Stimulated activated CD8-positive, alpha-beta memory T cell treated with anti-CD3 and anti-CD28 coated beads, Interleukin-4, amount 100 ng/mL, for 1 hour (primary cell): ENCODE measurements at places on chromosomes 1 and 21.

DNA sequence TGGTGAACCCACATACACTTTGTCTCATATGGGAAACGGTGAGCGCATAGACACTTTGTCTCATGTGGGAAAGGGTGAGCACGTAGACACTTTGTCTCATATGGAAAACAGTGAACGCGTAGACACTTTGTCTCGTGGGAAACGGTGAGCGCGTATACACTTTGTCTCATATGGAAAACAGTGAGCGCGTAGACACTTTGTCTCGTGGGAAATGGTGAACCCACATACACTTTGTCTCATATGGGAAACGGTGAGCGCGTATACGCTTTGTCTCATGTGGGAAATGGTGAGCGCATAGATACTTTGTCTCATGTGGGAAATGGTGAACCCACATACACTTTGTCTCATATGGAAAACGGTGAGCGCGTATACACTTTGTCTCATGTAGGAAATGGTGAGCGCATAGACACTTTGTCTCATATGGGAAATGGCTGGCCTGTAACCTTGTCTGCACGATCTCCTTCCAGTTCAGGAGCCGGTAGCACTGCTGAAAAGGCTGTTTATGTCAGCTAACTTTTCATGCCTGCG, 50.7 kb upstream of the TRAPPC10 start:
- no peak for DNase-seq

GRCh38 chr1:17539477-17540254, at the start of gene ARHGEF10L:
Gene ARHGEF10L (plus strand): TSS chr1:17539698. CDS start chr1:17580596, 40,898 bp downstream.
- DNase-seq = no peak

- no peak for DNase-seq
Measured at GRCh38 chr21:34086887-34087306, 13.5 kb downstream of the MRPS6 start.

DNA sequence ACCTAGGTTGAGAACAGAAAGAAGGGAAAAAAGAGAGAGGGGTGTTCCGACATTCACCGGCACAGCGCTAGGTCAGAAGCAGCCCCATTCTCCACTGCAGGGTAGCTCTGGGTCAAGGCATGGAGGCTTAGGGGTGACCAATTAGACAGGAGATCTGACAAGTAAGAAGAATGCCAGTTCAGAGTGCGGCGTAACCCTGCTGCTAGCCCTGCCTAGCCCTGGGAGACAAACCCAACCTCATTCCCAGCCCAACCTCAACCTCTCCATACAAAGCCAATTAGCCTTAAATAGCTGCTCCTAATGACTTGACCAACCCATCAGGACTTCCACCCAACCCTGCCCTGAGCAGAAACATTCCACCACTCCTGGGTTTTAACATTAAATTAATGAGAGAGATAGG, 3.4 kb downstream of the PRELP start:
- no peak for DNase-seq

DNA sequence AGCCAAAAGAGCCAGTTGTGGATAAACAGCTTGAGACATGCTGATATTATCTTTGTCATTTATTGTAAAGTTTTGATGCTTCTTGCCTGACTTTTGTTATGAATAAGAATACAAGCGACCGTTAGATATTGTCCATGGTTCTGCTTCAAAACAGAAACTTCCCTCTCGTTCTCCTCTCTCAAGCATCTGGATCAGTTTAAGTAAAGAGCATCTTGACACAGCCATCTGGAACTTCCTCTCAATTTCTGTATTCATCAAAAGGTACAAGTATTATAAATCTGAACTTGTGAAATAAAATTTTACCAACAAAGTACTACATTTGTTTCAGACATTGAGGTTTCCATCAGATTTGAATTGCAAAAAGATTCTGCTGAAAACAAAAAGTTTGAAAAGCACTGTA, 36.4 kb upstream of the CLDN14 start:
- DNase-seq = no peak

DNA sequence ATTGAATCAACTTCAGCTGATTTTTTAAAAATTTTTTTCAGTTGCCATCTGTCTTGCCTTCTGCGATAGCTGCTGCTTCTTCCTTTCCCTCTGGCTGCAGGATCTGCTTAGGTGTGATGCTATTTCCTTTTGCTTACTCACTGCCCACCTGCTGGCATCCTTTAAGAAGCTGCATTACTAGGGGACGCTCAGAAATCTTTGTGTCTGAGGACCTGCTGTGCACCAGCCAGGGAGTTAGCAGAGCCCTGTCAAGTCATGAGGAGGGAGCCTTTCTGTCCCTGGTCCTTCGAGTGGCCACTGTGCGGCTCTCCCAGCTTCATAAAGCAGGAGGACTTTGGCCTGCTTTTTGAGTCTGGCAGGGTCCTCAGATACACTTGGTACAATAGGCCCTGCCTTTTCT, 327.8 kb downstream of the USH2A start:
- DNase-seq = no peak

DNA sequence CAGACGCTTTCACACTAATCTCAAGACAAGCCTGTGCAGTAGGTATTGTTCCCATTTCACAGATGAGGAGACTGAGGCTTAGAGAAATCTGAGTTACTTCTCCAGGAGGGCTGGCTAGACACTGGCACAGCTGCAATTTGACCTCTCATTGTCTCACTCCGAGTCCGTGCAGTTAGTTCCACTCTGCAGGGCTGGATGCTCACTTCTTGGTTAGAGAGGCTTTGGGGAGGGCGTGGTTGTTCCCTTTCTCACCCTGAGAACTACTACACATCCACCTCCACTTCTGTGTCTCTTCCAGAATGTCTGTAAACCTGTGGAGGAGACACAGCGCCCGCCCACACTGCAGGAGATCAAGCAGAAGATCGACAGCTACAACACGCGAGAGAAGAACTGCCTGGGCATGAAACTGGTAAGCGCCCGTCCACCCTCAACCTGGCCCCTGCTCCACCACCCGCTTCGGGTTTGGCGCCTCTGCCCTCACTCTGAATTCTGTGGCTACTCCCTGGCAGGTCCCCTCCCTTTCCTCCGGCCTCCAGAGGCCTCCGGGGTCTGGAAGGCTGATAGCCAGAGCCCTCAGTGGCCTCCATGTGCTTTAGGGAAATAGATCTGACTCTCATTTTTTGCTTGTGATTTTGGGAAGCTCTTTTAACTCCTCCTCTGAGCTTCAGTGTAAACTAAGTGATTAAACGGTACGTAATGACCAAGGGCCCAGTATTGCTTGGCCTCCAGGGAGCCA, 29.1 kb downstream of the EIF2D start:
- DNase-seq = no peak

DNA sequence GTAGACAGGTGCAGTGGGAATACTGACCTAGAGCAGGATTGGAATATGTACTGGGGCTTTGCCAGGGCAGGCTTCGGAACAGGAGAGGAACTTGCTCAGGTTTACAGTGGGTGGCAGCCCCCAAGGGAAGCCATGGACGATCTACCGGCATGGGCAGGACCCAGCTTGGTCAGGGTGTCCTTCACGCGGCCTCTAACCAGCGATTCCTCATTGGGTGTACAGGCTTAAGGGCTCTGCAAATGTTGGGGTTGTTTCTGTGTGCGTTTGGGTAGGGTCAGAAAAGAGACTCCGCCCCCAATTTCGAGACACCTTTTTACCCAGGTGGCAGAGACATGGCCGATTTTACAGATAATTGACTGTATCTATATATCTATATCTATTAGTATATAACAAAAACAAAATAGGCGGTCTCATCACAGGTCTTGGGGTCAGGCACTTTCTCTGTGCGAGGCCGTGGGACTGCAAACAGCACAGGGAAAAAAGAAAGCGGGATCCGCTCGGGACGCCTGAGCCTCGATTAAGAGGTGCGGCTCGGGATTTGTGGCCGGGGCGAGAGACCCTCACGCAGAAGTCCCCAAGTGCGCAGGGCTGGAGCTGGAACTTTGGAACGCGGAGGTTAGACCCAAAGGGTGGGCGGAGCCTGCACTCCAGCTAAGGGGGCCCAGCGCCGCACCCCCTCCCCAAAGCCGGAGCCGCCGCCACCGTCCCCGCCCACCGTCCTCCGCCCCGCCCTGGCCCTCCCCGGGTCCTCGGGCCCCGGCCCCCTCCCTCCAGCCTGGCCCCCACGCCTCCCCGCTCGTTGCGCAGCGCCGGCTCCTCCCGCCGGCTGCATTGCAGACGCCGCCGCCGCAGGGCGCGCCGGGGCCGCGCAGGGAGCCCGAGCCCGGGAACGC, 67.5 kb upstream of the VAMP3 start:
- DNase-seq = no peak

DNA sequence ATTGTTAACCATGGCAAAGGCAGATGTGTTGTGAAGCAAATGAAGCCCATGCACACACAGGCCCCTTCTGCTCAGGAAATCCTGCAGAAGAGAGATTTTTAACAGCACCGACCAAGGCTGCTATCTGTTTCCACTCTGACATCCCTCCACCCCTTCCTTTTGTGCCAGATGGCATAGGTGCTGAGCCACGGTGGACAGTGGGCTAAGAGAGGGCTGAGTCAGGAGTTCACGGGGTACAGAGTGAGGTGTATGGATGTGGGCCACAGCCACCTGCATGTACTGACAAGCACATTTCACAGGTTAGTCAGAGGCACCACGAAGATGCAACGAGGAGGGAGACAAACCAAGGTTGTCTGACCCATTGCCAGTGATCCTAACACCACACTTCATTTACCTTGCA, 9.5 kb downstream of the RSPH1 start:
- no peak for DNase-seq

DNA sequence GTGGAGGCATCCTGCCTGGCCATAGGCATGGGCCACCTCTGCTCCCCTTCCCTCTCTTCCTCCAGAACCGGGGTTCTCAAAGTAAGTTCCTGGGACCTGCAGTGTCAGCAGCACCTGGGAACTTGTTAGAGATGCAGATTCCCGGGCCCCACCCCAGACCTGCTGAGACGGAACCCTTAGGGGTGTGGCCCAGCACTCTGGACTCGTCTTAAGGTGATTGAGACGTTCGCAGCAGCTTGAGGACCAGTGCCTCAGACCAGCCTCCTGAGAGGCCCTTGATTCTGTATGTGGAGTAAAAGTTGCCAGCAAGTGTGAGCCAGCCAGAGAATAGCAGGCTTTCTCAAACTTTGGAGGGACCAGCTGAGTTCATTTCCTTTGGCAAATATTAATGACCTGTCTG, 14.2 kb downstream of the COQ8A start:
- no peak for DNase-seq

- no peak for DNase-seq
Measured at GRCh38 chr1:230858918-230859729, 9.2 kb downstream of the C1orf198 start.

DNA sequence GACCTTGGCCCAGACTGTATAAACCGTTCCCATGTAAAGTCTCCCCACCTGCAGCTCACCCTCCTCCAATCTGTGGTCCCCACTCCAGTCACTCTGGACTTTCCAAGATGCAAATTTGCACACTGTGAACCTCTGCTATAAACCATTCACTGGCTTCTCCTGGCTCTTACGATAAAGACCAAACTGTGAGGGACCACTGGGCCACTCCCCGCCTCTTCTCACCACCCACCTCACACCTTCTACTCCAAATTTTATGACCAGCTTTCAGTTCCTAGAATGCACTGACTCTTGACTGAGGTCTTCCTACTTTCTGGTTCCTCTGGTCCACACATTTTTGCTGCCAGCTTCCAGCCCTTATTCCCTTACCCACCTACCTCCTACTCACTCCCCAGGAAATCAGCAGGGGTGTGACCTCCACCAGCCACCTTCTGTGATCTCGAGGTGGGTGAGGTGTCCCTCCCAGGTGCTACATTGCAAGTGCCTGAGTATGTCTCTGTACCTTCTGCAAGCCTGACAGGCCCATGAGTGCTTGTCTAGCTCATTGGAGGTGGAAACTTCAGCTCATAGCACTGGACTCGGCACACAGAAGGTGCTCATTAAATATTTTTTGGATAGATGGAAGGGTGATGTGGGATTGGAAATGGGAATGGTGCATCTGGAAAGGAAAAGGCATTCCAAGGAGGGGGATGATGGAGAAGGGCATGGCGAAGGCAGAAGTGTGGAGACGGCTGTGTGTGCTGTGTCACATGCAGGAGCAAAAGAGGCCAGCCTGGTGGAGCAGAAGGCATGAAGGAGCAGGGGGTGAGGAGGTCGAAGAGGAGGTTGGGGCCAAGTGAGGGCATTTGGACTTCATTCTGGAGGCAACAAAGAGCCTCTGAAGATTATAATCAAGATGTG, 15.6 kb upstream of the CSF1 start:
- DNase-seq = no peak

DNA sequence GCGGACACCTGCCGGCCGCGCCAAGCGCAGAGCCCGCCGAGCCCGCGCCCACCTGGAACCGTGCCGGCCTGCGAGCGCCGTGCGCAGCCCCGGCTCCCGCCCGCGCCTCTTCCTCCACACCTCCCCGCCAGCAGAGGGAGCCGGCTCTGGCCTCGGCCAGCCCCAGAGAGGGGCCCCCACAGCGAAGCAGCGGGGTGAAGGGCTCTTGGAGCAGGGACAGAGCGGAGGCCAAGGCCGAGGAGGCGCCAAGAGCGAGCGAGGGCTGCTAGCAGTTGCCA, 50.1 kb upstream of the KRTAP19-8 start:
- no peak for DNase-seq

DNA sequence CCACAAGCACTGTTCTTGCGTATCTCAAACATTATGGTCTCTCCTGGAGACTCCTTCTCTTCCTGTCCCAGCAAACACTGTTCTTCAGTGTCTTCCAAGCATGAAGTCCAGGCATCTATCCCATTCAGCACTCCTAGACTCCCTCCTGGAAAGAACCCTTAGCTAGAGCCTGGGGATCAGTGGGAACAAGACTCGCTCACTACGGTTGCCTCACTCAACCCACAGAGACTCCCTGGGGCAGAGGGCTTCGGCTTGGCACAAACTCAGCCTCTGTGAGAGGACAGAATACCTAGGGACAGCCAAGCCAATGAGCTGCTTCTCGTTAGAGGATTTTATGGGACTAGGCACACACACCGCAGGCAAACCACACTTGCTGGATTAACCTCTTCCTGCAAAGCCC, 86.5 kb upstream of the IPO9 start:
- no peak for DNase-seq

DNA sequence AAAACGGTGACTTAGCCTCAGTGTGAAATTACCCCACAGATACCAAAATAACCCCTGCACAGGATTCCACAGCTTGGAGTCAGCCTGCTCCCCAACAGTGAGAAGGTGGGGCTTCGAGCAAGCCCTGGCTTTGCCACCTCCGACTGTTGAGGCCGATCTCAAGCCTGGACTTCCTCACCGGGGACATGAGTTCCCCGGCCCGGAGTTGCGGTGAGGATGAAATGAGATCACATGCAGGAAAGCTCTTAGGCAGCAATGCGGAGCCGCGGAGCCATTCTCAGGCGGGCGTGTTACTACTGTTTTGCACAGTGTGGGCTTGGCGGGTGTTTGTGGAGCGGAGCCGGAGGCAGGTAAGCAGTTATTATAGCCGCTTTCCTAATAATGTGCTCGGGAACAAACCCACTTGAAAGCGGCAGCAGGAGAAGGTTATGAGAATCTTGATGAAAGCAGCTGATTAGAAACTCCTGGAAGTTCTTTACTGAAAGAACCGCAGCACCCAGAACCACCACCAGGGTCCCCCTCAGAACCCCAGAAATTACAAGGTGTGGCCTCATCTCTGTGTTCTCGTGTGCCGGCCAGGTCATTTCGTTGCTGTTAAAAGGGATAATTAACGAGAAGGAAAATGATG, 3.9 kb upstream of the CLSTN1 start:
- DNase-seq = no peak

- no peak for DNase-seq
Measured at GRCh38 chr1:230264342-230264741, 161.8 kb downstream of the PGBD5 start.
